ENCODE measurements at places on chromosomes 16 and 17.

DNA sequence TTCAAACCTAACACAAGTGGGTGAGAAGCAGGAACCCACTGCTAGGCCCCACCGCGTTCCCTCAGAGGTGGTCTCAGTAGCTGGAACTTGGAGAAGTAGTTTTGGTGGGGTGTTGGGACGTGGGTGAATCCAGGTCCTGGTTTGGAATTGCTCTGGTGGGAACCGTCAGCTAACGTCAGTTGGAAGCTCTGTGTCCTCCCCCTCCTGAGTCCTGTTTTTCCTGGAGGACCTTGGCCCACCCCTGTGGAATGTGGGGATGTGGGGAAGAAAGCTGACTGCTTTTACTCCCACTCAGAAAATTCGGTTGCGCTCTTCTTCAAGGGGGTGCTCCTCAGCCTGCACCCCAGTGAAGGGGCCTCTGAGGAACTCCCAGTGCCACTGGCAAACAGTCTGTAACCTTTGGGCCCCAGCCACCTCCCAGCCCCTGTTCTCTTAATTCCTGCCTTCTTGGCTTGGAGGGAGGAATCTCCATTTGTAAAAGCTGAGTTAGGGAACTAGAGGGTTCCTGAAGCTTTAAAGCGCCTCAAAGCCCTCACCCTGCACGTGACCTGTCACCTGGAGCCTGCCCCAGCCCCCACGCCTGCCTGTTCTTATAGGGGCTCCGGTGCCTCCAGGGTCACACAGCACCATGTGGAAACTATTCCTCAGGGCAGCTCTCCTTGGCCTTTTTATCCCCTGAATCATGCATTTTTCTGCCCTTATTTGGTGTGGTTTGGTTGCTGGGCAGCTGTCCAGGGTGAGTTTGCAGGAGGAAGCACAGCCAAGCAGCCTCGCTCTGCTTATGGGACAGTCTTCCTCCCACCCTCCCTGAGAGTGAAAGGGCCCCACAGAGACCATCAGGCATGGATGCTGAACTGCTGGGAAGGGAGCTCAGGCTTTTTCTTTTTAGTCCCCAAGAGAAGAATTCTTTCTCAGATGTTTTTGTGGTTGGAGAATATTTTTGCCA, 16.2 kb upstream of the NAGLU start:
- DNase-seq, result peak; percentile 98

DNA sequence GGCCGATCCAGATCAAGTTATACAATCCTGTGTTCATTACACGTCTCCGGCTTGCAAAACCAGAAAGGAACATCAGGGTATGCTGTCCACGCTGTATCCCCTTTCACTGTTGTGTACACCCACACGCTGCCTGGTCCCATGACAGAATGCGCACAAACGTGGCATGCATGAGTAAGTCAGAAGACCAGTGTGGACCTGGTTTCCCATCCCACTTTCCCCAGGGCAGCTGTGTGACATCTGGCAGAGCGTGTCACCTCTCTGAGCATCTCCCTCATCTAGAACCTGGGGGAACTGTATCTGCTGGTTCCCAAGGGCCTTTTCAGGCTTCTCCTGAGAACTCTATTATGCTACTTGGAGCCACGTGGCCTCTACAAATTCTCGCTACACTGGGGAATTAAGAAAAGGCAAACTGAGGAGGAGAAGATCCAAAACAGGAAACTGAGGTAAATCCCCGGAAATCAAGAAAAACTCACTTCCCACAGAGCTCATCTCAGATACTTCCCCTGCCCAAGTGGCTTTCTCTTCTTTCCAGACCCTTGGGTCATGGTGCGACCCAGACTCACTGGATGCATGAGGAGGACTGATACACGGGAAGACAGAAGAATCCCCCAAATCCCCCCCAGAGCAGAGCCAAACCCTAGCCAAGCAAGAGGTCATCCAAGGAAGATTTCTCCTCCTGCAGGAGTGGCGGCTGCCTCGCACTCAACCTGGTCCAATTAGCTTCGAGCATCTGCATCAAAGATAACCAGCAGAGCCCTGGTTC, 139.3 kb downstream of the GAS7 start:
- no peak for DNase-seq

- no peak for DNase-seq
Measured at GRCh38 chr16:87680272-87680644, 78.0 kb downstream of the JPH3 start.

DNA sequence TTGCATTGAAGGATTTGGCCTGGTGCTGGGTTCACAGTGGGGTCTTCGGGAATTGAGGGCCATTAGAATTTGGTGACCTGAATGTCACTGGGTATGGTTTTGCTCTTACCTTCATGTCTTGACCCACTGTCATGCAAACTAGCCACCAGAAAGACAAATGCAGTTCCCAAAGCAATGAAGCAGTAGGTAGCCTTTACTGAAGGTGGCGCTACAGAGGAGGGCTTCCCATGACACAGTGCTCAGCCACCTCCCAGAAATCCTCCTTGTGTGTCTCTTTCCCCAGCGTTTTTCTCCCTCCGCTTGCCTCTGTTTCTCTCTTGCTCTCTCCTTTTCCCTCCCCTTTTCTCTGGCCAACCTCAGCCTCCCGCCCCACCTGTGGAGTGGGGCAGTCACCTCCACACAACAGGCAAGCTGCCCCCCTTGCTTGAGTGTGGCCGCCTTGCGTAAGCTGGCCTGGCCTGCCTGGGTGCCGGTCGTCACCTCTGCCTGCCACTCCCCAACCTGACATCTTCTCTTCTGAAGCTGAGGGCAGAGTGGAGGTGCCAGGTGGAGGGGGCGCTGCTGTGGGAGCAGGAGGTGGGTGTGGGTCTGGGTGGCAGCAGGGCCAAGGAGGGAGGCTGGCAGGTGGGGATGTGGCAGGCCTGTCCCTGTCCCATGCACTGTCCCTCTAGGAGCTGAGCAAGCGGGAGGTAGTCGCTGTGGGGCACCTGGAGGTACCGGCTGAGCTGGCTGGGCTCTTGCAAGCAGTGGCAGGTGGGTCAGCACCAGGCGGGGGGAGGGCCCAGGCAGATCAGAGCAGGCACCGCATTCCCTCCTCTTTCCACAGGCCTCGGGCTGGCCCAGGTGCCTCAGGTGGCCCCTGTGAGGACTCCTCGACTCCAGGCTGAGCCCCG, 34.7 kb downstream of the MYO15A start:
- no peak for DNase-seq

DNA sequence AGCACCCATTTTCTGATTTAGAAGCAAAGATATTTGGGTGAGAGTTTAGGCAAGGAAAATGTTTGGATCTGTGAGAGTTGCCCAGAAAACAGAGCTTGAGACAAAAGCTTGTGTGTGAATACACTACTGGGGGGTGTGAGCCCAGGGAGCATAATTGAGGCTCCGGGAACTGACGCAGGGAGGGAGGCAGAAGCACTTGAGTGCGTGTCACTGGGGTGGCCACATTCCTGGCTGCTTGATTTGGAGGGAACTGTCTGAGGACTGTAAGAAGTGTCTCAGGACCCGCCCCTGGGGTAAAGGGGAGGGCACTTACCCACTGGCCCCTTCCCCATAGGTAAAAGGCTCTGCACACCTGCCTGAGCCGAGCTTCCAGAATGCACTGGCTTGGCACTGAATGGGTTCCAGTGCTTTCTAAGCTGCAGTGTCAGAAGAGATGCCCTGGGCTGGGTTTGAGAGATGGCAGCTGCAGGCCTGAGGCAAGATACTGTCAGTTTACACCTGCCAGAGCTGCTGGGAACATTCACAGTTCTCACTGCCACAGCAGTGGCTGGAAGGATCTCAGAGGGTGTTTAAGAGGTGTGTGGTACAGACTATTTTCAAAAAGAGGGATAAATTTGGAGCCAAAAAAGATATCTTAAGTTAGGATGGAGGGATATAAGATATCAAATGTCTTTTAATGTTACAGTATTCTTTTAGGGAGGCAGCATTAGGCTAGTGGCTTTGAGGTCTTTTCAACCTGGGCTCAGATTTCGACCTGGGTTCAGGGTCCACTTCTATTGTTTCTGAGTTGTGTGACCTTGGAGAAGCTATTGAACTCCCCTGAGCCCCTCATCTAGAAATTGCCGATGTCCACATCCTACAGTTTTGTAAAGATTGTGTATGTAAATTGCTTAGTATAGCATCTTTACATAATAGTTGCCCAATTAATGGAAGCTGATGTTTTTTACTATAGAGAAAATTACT, 6.9 kb upstream of the TEX2 start:
- DNase-seq, result no peak

DNA sequence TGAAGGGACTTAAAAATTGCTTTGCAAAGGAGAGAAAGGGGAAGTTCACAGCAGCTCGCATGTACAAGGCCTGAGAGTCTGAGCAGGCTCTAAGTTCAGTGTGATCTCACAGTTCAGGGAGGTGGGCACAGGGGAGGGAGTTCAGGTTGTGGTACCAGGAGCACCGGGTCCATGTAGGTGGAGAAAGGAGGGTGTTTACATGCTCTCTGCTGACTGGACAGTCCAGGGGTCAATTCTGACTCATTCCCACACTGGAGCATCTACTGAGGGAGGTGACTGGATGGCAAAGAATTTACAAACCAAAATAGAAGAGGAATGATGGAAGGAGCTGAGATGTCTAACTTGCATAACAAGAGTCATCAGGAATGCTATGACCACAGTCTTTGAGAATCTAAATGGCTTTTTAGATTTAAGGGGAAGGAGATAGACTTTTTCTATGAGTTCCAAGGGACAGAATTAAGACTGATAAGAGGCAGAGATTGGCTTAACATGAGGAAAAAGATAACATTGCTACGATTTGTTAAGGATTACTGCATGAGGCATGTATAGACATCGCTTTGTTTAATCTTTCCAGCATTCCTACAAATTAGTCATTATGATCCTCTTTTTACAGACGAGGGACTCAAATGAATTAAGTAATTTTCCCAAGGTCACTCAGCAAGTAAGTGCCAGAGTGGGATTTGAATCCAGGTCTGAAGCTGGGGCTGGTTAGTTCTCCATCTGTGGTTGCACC, 29.9 kb downstream of the MIS12 start:
- peak; percentile 98 for DNase-seq

- DNase-seq, result no peak
Measured at GRCh38 chr17:39147221-39148185, 3.9 kb downstream of the PLXDC1 start.

- no peak for DNase-seq
Measured at GRCh38 chr16:70440009-70440692, 1.3 kb upstream of the ST3GAL2 start.

GRCh38 chr17:75942473-75942872, 1.6 kb upstream of the FBF1 start:
- no peak for DNase-seq

DNA sequence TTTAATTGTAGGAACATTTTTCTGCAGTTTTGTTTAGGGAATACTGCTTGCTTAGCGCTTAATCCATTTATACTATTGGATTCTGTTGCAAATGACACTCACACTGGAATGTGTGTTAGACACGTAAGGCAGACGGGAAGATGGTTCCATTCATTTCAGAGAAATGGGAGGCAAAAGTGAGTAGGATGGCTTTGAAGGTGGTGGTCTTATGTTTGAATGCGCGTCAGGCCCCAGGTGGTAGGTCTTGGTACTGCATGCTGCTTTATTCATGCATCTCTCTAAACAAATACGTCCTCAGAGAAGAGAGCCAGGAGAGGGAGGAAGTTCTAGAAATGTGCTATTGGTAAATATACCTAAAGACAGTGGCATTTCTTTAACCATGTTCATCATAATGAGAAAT, 997.6 kb upstream of the RBFOX1 start:
- no peak for DNase-seq

- no peak for DNase-seq
Measured at GRCh38 chr16:84834403-84834772, 14.6 kb downstream of the CRISPLD2 start.

- DNase-seq, result no peak
Measured at GRCh38 chr17:16415031-16415924, at the start of gene TRPV2. Gene TRPV2 (plus strand): TSS chr17:16415571. CDS start chr17:16417669, 2,098 bp downstream.

- DNase-seq, result no peak
Measured at GRCh38 chr17:2017274-2017941, 7.7 kb downstream of the RTN4RL1 start.

- no peak for DNase-seq
Measured at GRCh38 chr17:18992454-18993130, 12.0 kb downstream of the FAM83G start.

DNA sequence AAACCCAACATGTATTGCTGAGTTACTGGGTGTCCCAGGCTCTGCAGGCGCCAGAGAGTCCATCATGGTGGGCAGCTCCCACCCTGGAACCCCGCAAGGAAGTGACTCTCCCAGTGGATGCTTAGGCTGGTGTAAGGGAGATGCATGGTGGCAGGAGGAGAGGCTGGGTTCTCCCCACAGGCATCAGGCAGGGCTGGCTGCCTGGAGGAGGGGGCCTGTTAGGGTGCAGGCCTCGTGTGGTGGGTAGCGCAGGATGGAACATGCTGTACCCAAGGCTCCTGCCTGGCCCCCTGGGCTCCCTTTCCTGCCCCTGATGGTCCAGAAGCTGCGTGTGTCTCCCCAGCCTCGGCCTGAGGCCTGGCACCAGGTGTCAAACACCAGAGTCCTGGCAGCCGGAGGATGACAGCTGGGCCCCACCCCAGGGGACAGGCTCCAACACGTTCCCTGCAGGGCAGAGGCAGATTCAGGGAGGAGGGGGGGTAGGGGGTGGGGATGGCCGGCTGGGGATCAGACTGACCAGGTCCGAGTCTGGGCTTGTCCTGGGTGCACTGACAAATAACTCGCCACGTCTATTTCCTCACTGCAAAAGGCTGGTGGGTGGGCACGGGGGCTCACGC, 40.2 kb upstream of the CIBAR2 start:
- DNase-seq, result no peak

DNA sequence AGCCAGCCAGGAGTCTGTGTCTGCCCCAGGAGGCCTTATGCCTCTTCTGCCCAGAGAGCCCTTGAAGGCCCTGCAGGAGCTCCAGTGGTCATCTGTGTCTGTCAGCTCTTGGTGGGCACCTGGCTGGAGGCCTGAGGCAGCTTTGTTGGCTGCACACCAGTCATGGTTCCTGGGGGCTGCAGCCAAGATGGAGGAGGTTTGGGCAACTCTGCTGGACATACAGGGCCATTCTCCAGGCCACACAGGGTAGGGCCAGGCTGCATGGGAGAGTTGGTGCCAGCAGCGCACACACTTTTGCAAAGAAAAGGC, 29.4 kb downstream of the B9D1 start:
- DNase-seq, result no peak

GRCh38 chr17:58527949-58528348, 13.5 kb upstream of the MTMR4 start:
- DNase-seq, result no peak

GRCh38 chr17:27743281-27743885, 56.9 kb downstream of the NOS2 start:
- no peak for DNase-seq

GRCh38 chr17:83068641-83069570, 10.5 kb upstream of the METRNL start:
- DNase-seq, result no peak

GRCh38 chr16:4359914-4360313, 8.8 kb upstream of the PAM16 start:
- DNase-seq, result no peak

GRCh38 chr16:50884066-50884860, 142.4 kb downstream of the CYLD start:
- DNase-seq, result no peak

- DNase-seq, result peak; percentile 90
Measured at GRCh38 chr17:61399131-61400065, at the start of gene TBX2. Gene TBX2 (plus strand): TSS chr17:61399843. CDS start chr17:61400177, 334 bp downstream.

DNA sequence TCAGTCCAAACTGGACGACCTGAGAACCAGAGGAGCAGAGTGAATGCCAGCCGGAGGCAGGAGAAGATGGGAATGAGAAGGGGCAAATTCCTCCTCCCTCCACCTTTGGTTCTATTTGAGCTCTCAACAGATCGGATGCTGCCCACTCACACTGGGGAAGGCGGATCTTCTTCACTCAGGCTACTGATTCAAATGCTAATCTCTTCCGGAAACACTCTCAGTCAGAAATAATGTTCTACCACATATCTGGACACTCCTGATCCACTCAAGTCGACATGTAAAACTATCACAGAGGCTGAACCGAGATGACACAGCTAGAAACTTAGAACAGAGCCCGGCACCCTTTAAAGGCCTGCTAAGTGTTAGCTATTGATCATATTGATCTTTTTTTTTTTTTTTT, 57.4 kb upstream of the GRIN2A start:
- no peak for DNase-seq

Measured in non-pigmented ciliary epithelial cell (primary cell).